Right ventricle myocardium inferior (tissue), 1 donor: ENCODE measurements at places on chromosomes 13 and 19. TPM values are rescaled to one million over a fixed set of nuclear protein-coding genes. Genes with fewer than 3 reads are reported as not detected.

Gene RTBDN
- not detected for total RNA-seq

Gene MAG
- total RNA-seq, result not detected

Gene RAP2A
- total RNA-seq, result 20.1 TPM

Gene ICAM4
- 0.30 TPM for total RNA-seq

Gene TMEM205
- 106 TPM for total RNA-seq

- no peak for DNase-seq
Measured at GRCh38 chr13:34637636-34638035, 304.4 kb upstream of the NBEA start.

- DNase-seq, result peak; percentile 11
Measured at GRCh38 chr13:112127564-112128330, 60.8 kb downstream of the SOX1 start.

- DNase-seq, result no peak
Measured at GRCh38 chr13:42821437-42821836, 40.1 kb downstream of the FAM216B start.

GRCh38 chr19:58097781-58098681 lies at the start of gene ZSCAN18:
Gene ZSCAN18 (minus strand): TSS chr19:58098231. CDS start chr19:58090267, 7,964 bp downstream.
- DNase-seq, result peak; percentile 99

DNA sequence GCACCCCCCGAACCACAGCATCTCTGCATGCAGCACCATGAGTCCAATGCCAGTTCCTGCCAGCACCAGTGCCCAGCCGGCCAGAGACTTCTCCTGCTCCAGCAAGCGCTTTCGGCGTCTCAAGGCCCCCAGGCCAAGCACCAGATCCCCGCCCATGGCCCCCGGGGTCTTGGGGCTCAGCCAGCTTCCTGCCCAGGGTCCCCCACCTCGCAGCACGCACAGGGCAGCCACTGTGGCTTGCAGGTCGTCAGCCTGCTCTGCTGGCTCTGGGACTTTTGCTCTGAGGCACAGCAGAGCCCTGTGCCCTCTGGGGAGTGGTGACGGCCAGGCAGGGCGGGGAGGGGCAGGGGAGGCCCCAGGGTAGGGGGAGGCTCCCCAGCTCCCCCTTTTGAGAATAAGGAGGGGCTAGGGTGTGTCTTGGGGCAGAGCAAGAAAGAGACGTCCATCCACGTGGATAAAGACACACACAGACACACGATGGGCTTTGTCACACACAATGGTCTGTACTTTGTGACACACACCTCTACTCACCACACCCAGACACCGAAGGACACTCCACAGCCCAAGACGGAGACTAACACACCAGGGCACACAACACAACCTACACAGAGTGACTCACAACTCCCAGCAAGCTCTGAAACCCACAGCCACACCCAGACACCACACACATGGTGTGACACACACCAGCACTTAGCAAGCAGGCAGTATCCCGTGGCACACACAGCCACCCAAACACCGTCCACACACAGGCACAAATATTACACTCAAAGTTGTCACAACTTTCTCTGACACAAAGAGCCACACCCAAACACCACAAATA lies at the start of gene KCNN4:
TSS of gene KCNN4 (minus strand) at position 268 of the 820 bp plus-strand sequence. CDS start at position 156, 112 bp downstream.
- DNase-seq, result no peak

- no peak for DNase-seq
Measured at GRCh38 chr19:5484398-5485285, 29.4 kb downstream of the ZNRF4 start.

GRCh38 chr19:20416661-20417060 lies 148.9 kb downstream of the ZNF737 start:
- DNase-seq, result no peak

DNA sequence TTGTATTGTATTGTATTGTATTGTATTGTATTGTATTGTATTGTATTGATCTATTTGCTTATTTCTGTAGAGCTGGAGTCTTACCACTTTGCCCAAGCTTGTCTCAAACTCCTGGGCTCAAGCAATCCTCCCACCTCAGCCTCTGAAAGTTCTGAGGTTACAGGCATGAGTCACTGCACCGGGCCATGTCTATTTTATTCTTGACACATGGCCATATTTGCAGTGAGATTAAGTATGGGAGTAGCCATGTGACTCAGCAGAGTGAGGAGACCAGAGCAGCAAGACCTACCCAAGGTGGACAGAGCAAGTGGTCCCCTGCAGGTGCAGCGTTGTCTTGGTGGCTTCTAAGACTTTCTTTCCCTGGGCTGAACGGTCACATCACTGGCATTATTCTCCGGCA lies 49.1 kb upstream of the UBAC2 start:
- DNase-seq, result no peak

GRCh38 chr13:39419068-39419467 lies 183.9 kb downstream of the LHFPL6 start:
- DNase-seq, result no peak
